NCI-H1048 (cell line): ENCODE measurements at places on chromosomes 16 and 17.

DNA sequence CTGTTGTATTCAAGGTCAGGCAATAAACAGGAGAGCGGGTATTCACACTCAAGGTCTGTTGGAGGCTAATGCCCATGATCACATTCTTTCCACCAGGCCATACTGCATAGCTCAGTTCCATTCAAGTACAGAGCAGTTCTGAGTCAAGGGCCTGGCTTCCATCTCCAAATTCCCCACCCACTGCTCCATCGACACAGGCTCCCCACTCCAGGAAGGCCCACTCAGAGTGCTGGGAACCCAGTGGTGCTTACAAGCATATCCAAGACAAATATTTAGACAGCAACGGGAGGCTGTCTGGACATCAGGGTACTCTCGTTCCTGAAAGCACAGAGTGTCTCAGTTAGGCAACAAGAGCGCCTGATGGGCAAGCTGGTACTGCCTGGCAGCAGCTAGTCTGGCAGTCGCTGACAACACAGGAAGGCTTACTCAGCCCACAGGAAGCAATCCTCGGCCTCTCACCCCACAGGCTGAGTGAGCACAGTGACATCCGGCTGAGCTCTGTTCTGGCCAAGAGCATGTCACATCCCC lies 40.9 kb downstream of the RFFL start:
- no peak for DNase-seq

- DNase-seq = no peak
Measured at GRCh38 chr16:1261131-1261892, 5.4 kb downstream of the TPSD1 start.

DNA sequence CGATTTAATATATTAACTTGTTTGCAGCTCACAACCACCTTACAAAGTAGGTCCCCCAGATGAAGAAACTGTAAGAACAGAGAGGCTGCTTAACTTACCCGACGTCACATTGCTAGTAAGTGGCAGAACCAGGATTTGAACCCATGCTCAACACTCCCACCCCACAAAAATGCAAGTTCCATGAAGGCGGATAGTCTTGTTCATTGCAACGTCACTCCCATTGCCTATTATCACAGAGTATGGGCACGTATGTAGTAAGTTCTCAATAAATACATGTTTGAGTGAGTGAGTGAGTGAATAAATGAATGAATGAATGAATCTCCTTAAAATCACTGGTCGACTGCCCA lies 1.1 kb downstream of the USP31 start:
- DNase-seq = no peak

GRCh38 chr16:68144008-68144407 lies 58.8 kb downstream of the NFATC3 start:
- DNase-seq = no peak

- DNase-seq = no peak
Measured at GRCh38 chr16:9578459-9578858, 487.0 kb downstream of the HAPSTR1 start.

DNA sequence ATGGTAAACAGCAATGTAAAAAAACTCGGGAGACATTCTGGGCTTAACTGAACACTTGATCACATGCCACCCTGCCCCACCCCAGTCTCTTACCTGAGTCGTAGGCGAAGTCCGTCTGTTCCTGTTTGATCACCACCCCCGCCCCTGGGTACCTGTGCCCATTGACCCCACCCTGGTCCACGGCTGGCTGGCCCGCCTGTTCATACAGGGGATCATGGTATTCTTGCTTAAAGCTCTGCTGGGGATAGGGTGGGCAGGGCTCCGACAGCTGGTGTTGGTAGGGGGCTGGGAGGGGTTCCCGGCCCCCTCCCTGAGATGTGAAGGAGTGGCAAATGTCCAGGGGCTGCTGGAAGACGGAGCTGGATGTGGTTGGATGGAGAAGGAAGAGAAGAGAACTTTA lies 13.6 kb downstream of the ETV4 start:
- DNase-seq = no peak

GRCh38 chr17:79651761-79652160 lies 40.9 kb upstream of the RBFOX3 start:
- no peak for DNase-seq

GRCh38 chr17:56966338-56966737 lies 5.5 kb upstream of the COIL start:
- no peak for DNase-seq

DNA sequence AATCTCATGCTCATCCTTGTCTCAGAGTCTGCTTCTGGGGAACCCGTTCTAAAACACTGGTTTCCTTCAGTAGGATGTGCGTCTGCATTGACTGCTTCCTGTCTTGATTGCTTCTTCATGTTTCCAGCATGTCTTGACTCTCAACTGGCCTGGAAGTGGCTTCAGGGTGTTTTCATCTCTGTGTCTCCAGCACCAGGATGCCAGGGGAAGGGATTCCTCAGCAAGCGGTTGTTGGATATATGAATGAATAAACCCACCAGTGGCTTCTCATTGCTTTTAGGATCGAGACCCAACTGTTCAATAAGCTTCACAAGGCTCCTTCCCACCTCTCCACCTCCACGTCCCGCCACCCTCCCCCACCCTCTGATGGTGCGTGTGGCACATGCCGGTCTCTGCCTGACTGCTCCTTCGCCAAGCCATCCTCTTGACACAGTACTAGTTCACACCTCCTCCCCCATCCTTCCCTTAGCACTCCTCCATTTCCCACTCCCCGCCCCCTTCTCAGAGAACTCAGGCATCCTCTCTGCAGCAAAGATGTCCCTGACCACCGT lies 14.1 kb upstream of the TNS4 start:
- DNase-seq = no peak

- DNase-seq = no peak
Measured at GRCh38 chr17:36129616-36130015, 26.0 kb downstream of the CCL4 start.

GRCh38 chr17:6476810-6477179 lies 32.5 kb downstream of the PIMREG start:
- DNase-seq = no peak

DNA sequence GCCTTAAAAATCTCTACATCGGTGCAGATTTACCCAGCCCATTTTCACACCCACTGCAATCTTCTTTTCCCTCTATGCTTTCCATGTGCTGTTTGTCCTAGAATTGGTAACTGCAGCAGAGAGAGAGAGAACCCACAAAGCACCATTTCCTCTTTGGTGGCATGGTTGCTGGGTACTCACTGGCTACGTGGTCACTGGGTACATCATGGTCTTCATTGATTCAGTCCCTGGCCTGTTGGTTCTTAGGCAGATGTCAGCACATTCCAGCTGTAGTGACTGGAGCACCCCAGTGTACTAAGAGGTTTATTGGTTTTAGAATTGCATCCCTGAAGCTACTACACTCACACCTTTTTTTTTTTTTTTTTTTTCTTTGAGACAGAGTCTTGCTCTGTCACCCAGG lies 156.1 kb upstream of the CACNG5 start:
- DNase-seq = no peak

GRCh38 chr16:58502217-58502921 lies 2.4 kb downstream of the NDRG4 start:
- DNase-seq = no peak

DNA sequence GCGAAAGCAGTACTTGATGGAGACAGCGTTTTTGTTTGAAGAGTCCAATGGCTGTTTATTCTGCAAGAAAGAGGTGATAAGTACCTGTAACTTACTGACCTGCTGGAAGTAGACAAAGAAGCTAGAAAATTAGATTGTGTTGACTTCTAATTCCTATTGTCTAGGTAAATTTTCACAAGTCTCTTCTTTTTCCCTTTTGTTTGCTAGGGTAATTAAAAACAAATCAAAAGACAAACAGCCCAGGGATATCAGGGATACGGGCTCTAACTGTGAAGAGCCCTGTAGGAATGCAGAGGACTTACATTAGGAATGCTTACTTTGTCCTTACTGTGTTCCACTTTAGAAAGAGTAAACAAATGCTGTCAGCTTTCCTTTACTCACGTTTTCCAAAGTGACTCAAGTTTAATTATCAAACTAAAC lies 7.0 kb downstream of the PSME3IP1 start:
- DNase-seq = no peak

- DNase-seq = no peak
Measured at GRCh38 chr17:59287452-59287851, 44.0 kb upstream of the YPEL2 start.

DNA sequence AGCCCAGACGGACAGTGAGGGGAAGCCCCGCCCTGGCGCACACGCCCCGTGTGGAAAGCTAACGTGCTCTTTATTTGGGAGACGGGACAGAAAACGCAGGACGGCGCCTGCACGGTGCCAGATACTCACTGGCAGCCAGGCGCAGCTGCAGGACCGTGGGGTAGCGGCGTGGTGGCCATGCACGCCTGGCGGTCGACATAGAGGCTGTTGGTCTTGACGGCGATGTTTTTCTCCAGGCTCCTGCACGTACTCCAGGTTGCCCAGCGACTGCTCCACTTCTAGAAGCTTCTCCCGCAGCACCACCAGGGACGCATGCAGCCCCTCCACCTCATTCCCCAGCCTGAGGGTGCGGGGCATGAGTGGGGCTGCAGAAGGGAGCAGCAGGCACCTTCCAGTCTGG lies 5.1 kb upstream of the C1QTNF8 start:
- DNase-seq = no peak

DNA sequence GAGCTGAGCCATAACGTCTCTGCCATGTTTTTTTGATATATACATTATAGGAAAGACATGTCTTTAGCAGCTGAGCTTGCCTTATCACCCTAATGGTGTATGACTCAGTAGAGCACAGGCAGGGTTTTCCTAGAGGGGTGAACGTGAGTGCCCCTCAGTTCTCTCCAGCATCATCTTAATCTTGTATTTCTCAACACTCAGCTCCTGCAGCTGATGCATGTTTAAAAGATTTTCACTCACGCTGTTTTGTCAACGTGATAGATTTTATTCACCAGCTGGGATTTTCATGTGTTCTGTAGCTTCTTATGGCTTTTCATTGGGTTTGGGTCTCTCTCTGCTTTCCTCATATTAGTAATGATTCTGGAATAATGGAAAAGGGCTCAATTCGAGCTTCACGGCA lies 186.0 kb upstream of the PMFBP1 start:
- DNase-seq = no peak

DNA sequence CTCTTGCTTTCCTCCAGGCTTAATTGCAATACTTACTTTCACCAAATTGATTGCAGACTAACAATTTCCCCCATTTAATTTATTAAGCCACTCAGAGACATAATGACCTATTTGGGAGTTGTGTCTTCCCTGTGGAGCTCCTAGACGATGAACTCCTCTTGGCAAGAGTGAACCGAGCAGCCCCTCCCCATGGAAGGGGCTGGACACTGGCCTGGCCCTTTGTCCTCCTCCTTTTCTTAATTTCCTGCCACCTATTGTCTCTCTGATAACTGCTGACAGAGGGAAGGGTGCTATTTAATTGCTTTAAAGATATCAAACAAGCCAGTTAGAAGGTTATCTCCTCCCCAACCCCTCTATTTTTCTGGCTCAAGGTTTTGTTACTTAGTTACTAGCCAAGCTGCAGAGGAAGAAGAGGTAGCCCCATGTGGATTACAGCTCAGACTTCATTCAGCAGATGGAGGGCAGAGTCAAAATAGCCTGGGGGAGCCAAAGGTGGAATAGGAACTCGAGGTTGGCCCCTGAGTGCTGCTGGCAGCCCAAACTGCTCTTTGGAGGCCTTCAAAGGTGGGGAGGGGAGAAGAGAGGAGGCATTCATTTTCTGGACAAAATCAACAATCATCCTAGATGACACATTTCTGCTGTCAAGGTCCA lies 3.7 kb upstream of the SSTR2 start:
- DNase-seq = no peak

DNA sequence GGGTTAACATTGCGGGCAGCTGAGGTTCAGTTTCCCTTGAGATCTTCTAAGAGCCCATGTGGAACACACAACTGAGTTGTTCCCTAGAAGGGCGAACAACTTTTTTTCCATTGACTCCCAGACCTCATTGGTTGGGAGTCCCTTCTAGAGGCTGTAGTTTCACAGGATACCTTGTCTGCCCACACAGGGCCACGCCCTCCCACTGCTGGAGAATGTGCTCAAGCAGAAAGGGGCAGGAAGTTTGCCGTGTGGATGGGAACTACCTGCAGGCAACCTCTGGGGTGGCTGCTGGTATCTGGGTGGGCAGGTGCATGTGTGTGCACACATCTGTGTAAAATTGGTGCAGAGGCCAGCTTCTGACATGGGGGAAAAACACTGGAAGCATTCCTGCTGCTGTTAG lies 178.8 kb upstream of the PSMD7 start:
- DNase-seq = no peak

DNA sequence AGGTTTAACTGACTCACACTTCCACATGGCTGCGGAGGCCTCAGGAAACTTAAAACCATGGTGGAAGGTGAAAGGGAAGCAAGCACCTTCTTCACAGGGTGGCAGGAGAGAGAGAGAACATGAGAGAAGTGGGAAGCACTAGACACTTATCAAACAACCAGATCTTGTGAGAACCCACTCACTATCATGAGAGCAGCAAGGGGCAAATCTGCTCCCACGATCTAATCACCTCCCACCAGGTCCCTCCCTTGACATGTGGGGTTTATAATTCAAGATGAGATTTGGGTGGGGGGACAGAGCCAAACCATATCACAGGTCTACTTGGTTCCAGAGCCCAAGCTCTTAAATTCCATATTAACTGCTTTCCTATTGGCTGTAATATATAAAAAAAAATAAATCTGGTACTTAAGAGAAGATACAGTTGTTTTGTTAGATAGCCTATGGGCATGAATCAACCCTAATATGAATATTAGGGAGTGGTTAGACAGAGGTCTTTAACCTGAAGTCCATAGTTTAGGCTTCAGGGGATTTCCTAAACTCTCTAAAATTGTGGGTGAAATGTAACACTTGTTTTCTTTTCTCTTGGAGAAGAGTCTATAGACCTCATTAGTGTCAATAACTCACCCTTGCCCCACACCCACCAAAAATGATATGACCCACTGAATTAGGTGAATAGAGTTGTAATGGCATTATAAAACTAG lies 56.7 kb downstream of the SKAP1 start:
- DNase-seq = no peak

GRCh38 chr16:2814551-2815298 lies 2.3 kb upstream of the PRSS21 start:
- DNase-seq = no peak

DNA sequence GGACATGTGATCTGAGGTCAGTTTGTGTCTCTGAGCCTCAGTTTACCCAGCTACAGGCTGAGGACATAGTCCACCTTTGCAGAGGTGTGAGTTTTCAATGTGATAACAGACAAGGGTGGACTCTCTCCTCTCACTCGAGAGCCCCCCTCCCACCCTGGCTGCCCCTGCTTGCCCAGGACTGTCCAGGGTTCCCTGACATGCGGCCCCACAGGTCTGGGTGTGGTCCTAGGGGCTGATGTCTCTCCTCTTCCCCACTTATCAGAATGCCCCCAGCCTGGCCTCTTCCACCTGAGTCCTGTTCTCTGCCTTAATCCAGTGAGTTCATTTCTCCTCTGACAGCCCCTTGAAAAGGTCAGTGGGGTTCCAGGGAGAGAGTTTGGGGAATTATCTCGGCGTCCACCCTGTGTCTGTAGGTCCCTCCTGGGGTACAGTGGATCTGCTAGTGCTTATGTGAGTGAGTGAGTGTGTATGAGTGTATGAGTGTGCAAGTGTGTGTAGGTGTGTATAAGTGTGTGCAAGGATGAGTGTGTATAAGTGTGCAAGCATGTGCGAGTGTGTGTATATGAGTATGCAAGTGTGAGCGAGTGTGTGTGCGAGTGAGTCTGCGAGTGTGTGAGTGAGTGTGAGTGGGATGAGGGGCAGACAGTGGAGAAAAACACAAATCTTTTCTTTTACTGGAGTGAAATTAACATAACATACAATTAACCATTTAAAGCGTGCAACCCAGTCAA lies 175.0 kb downstream of the IRF8 start:
- no peak for DNase-seq
